ENCODE measurements at places on chromosomes 16 and 17.

DNA sequence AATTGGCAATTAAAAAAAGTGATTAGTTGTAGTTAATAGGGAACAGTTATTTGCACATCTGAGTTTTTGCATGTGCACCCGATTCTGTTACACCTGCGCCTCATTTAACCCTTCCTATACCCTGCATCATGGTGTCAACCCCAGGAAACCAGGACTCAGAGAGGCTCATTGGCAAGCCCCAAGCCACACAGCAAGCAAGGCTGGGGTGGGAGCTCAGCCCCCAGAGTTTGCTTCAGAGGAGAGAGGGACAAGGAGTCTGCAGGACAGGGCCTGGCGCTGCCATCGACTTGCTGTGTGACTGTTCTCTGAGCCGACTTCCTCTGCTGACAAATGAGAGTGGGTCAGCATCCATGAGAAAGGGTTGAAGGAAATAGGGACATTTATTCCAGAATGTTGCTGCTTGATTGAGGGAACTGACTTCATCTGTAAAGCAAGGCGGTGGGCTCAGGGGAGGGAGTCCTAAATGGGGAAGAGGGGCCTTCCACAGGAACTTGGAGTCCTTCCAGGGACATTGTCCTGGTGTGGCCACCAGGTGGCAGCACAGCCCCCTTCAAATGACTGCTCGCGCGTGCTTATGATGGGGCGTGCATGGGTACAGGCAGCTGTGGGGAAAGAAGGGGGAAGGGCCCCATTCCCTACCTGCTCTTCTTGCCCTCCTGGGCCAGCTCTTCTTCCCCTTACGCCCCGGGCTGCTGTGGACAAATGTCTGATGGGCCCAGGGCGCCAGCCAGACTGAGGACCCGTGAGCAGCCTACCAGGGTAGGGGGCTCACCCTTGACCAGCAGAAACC, 51.6 kb downstream of the NT5M start:
- no peak for DNase-seq

- no peak for DNase-seq
Measured at GRCh38 chr16:65229191-65229662, 107.4 kb upstream of the CDH11 start.

- DNase-seq, result no peak
Measured at GRCh38 chr17:14805348-14805747, 459.8 kb downstream of the PMP22 start.

GRCh38 chr17:4161192-4161966, 18.4 kb downstream of the CYB5D2 start:
- DNase-seq, result no peak

- peak; percentile 60 for DNase-seq
Measured at GRCh38 chr17:46922804-46923635, at the start of gene GOSR2. TSS of gene GOSR2 (plus strand) at chr17:46923160. CDS start at chr17:46923193, 33 bp downstream.

- no peak for DNase-seq
Measured at GRCh38 chr16:51497541-51498211, 346.6 kb upstream of the SALL1 start.

DNA sequence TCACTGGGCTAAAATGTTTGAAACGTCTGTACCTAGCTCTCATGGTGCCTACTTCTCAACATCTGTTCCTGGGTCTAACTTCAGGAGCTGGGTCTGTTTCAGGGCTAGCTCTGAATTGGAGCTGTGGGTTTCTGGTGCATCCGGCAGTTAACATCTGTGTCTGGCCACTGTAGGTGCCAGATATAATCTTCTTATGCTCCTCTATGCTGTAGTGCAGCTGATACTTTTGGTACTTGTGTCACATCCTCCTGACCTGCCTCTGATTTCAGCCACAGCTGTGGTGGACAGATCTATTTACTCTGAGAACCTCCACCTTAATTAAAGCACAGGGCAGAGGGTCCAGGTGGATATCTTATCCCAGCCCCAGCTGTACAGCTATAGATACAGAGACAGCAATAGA, 496.5 kb upstream of the CDH11 start:
- DNase-seq, result no peak

DNA sequence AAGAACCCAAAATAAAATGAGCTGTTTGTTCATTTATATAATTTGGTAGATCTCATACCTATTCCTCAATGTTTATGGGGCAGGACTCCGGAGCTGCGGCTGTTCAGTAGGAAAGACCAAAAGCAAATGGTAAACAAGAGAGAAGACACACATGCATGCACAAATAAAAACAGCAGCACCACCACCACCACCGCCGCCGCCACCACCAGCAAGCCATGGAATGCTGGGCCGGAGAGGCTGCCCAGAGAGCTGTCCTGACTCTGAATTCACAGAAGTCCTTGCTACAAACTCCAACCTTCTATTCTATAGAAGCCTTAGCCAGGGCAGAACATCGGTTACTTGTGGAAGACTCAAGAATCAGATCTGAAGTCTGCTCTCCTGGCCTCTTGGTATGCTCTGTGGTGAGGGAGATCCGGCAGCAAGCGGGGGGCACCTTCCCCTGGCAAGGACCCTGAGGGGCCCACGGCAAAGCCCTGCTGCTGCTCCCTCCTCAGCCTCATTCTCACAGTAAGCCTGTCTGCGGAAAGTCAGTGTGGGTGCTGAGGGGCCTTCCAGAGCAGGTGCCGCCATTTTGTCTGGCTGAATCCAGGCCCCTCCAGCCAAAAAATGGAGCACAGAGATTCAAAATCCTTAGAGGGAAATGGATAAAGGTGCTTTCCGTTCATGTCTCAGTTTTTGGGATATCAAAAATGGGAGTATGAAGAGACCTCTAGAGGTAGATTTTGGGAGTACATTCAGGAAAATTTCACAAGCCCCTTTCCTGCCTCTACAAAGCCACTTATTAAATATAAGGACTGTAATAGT, 6.4 kb upstream of the FOXJ1 start:
- no peak for DNase-seq

DNA sequence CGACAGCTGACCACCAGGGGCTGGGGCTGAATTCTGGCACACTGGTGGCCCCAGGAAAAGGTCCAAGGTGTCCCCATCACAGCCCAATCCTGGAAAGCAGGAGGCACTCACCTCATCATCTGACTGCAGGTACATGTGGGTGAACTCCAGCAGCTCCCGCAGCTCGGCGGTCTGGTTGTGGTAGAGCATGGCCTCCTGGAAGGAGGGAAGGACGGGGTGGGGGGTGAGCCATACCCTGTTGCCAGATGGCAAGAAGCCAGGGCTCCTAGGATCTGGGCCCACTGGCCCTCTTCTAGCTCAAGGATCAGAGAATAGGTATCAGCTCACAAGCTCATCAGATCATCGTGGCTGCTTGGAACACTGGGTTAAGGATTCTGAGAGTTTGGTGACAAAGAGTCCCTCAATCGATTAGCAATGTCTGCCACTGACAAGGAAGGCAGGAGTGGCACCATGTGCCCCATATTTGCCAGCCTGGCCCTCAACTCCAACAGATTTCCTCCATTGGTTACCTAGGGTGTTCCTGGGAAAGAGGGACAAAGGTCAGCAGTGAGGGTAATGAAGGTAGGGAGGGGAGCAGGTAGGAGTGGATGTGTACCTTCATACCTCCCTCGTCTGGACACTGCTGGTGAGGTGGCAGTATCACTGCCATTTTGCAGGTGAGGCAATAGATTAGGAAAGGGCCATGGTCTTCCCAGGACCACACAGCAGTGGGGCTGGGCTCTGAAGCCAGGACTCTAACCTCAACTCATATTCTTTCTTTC, 4.9 kb downstream of the P3H4 start:
- DNase-seq, result no peak

DNA sequence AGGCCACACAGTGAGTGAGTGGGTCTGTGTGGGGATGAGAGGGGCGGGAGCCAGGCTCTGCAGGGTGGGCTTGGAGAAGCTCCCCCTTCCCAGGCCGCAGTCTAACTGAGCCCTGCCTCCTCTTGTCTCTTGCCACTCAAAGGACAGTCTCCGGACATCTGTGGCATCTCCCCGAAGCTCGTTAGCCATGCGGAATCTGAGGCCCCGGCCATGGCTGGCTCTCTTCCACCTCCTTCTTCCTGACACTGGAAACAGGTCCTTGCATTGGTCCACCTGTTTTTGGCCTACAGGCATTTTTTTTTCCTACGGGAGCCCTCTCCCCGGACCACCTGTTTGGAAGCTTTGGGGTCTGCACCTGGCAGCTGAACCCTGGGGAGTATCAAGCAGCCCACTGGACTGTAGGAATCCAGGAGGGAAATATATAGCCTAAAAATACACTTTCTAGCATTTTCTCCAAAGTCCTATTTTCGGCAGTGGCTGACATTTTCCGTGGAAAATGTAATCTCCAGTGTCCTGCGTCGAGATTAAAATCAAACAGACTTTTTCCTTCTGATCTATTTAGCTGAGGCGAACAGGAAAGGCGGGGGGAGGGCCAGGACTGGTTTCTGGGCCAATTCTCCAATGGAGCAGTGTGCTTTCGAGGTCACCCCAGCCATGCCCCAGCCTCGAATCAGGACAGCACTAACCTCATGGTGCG, 9.1 kb downstream of the ATP2A3 start:
- DNase-seq, result no peak

- no peak for DNase-seq
Measured at GRCh38 chr17:28043296-28043695, 819 bp downstream of the NLK start.

GRCh38 chr17:4919511-4920047, 12.5 kb upstream of the GP1BA start:
- DNase-seq, result no peak

DNA sequence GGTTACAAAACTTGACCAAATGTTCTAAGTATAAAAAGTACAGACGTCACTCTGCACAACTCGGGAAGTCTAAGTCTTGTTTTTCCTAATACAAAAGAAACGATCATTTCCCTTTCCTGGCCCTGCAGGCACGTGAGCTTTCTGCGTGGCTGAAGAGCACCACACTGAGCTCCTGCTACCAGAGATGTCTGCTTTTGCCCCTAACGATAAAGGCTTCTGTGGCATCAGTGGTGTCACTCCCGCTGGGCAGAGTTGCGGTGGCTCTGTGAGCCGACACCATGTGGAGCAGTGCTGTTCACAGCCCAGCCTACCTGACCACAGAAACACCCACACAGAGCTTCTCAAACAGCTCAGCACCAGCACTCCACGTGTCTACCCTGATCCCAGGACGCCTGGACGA, 20.5 kb downstream of the EMC8 start:
- no peak for DNase-seq

DNA sequence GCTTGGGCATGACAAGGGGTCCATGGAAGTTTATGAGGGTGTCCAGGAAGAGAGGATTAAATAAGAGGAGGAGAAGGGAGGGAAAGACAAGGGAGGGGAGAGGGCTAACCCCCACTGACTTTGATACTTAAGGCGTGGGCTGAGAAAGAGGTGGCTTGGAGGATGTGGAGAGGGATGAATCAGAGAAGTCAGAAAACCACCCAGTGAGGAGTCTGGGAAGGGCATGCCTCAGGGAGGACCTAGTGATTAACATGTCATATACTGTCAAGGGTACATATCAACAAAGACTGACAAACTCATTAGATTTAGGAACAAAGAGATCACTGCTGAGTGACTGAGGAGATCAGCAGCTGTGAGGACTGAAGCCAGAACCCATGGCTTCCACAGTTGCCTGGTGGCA, 145.4 kb downstream of the IRX5 start:
- DNase-seq, result no peak

- no peak for DNase-seq
Measured at GRCh38 chr16:11038305-11038704, 93.9 kb downstream of the CLEC16A start.

GRCh38 chr17:12643822-12644221, 21.9 kb upstream of the MYOCD start:
- DNase-seq, result no peak

DNA sequence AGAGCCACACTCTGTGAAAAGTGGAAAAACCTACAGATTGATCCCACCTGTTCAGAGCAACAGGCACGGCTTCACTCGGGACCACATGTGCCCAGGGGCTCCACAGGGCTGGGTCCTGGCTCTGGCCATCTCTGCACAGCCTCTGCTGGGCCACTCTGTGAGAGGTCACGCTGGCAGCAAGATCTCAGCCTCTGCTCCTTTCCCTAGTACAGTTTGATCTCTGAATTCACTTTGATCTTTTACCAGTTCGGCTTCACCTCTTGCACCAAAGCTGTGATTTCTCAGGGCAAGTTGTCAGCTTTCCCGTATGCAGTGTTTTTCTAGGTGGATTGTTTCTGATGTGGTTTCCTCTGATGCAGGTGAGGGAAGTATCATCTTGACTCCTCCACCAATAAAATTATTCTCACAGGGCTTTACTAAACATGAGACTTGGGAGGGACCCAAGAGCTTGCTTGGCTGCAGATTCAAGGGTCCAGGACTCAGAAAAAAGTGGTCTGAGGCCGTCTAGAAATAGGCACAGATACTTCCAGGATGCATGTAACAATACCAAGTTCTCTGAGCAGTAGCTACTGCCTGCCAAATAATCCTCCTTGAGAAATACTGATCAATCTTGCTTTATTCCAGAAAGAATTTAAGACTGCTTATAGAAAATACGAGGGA, 24.0 kb upstream of the ALDH3A1 start:
- no peak for DNase-seq

GRCh38 chr16:48180868-48181480, 25.2 kb upstream of the ABCC12 start:
- no peak for DNase-seq

GRCh38 chr17:6913608-6914443, 82.0 kb upstream of the ALOX12 start:
- peak; percentile 29 for DNase-seq

- no peak for DNase-seq
Measured at GRCh38 chr17:47905221-47905733, 9.2 kb downstream of the SP2 start.
